ENCODE measurements at places on chromosomes 11 and 22.

DNA sequence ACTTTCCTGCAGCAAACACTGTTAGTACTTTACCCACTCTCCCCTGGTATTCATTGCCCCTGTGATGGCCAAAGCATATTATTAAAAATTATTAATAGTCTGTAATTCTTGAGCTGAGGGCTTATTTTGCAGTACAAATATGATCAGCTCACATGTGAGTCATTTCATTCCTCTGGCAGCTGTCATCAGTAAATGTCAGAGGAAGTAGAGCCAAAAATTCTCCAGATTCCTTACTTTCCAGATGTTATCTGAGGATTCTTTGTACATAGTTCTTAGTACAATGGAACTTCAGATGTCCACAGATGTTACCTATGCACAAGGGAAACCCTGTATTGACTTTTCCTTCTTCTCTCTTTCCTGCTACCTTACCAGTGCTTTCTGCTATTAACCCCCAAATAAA lies 12.5 kb downstream of the OR5B3 start:
- DNase-seq = no peak

GRCh38 chr11:43130616-43131015 lies 181.2 kb upstream of the API5 start:
- DNase-seq = no peak

DNA sequence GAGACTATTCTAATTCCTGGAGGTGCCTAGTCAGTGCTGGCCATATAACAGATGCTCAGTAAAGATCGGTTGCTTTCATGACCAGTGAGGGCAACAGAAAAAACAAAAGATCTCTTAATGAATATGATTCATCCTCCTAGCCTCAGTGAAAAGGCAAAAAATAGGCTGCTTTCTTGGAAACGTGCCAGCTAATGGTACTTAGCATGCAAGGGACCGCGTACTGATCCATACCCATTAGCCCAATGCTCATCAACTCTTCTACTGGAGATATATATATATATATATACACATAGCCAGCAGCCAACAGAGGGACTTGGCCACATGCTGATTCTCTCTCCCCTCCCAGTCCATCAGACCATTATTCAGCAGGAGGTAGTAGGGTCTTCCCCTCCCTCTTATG lies 320.4 kb downstream of the KIRREL3 start:
- DNase-seq = no peak

DNA sequence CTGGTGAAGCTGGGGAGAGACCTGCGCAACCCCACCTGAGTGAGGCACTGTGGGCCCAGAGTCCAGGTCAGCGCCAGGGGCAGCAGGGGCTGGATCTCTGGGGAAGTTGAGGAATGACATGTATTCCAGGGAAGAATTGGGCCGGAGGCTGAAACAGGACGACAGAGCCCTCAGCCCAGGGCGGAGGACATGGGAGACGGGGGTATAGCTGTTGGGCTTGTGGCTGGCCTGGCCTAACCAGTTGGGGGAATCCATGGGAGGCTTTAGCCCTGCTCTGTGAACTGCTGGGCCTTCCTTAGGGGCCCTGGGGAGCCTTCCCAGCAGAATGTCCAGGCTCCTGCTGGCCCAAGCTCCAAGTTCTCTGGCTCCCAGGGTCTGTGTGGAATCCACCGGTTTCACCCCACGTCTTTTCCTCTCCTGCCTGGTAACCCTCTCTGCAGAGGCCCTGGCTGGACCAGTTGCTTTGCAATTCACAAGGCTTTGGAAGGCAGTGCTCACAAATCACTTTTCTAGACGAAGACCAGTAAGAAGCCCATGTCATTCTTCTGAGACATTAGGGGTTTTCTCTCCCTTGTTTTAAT lies 50.4 kb upstream of the KCNQ1OT1 start:
- DNase-seq = no peak

- DNase-seq = no peak
These were observed 4.3 kb upstream of the FLI1 start for GRCh38 chr11:128689591-128689947.

DNA sequence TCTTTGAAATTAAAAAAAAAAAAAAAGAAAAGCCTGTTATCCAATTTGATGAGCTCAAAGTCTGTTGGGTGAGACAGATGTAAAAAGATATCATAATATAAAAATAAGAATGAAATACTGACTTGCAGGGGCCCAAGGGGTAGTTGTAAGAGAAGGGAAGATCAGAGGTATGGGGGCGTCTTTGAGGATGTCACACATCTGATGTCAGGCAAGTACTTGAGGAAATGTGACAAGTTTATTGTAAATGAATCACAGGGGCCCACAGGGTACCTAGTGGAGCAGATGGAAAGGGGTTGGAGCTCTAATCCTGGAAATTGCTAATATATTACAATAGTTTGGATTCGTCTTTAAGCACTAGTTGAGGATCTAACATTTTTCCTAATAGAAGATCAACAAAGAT lies 131.6 kb downstream of the MAML2 start:
- DNase-seq = no peak

GRCh38 chr11:13016415-13016814 lies 7.3 kb downstream of the RASSF10 start:
- no peak for DNase-seq

- DNase-seq = no peak
These were observed 16.3 kb downstream of the SIK3 start for GRCh38 chr11:117081908-117082307.

DNA sequence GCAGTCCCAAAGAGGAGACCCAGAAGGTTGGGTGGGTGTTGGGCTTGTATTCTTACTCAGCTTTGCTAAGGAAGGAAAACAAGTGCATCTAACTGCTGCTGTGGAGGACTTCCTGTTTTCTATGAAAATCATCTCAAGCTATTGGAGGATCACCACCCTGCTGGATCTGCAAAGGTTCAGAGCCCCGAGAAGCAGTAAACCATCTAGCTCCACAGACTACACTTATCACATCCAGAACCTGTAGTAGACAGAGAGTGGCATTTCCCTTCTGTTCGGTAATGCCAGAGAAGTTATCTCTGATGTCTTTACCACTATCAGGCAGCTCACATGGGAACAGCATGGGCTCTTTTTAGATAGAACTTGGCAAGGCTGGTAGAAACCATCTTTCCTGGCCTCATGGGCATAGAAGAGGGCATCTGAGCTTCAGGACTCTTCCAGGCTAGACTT lies 21.7 kb downstream of the KCNJ1 start:
- DNase-seq = no peak

GRCh38 chr11:82786001-82786400 lies 52.3 kb upstream of the FAM181B start:
- DNase-seq = no peak

GRCh38 chr11:43261775-43262174 lies 50.0 kb upstream of the API5 start:
- no peak for DNase-seq

- no peak for DNase-seq
These were observed 50.3 kb downstream of the GRAMD1B start for GRCh38 chr11:123480290-123480815.

DNA sequence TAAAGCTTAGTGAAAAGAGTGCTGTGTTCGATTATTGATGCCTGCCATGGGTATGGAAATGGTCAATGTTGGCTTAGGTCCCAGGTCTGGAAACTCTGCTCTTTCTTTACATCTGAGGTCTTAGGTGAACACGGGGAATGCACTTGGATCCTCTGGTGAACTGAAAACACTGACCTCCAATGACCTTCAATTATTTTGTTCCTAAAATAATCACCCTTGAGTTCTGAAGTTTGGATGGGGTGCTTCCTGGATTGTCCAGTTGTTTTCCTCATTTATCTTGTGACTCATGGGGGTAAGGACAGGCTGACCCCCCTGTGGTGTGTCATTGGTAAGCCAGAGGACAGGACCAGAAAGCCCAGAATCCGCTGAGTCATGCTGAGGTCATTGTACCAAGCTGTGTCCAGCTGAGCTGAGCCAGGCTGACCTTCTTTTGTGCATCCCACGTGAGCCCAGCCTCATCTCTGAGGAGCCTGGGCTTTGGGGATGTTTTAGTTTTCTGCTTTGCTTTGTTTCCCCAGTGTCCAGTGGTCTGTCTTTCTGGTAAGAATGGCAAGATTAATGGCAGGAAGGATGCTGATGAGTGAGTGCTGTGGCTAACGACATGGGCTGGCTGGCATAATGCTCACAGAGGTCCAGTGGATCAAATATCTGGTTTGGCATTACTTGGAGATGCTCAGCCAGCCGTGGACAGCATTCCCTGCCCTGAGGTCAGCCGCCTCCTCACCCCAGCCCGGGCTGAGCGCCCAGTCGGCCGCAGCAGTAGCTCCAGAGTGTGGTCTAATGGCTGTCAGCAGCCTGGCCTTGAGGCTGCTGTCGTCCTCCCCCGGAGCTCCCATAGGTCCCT lies 35.6 kb downstream of the AMPD3 start:
- DNase-seq = no peak

DNA sequence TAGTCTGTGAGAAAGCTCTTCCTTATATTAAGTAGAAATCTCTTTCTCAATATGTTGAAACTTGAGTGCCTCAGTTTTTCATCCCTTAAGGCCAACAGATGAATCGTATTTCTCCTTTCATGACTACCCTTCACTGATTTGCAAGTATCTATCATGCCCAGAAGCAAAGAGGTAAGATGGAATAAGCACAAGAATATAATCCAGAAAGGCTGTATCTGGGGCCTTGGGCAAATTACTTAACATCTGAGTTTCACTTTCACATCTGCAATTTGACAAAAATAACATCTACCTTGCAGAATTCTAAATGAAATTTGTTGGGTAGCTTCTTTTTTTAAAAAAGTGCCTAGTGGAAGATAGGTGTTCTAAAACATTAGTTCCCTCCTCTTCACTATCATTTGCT lies 552.4 kb upstream of the ANO5 start:
- no peak for DNase-seq

DNA sequence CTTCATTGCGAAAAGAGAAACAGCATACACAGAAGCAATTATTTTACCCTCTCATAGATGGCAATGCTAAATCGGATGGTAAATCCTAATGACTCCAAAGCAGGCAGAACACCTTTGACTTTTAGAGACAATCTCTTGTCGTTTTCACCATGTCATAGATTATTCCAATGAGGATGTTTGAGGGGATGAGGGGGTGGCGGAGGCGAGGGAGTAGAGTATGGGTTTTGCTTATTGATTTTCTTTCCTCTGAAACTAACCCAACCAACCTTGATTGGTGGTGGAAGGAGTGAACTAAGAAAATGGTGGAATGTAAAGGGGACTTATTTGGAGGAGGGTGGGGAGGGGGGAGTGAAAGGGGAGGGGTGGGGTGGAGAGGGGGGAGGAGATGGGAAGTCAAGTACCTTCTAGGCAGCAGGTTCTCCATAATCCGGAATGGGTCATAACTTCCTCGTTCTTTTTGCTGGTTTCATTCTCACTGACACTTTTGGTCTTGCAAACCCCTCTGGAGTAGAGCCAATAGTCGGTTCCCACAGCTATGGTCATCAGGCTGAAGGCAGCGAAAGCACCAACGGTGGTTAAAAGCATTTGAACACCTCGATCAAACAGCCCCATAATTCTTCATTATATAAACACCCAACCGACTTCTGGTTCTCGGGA lies 1.5 kb downstream of the CACNG2 start:
- DNase-seq = no peak

DNA sequence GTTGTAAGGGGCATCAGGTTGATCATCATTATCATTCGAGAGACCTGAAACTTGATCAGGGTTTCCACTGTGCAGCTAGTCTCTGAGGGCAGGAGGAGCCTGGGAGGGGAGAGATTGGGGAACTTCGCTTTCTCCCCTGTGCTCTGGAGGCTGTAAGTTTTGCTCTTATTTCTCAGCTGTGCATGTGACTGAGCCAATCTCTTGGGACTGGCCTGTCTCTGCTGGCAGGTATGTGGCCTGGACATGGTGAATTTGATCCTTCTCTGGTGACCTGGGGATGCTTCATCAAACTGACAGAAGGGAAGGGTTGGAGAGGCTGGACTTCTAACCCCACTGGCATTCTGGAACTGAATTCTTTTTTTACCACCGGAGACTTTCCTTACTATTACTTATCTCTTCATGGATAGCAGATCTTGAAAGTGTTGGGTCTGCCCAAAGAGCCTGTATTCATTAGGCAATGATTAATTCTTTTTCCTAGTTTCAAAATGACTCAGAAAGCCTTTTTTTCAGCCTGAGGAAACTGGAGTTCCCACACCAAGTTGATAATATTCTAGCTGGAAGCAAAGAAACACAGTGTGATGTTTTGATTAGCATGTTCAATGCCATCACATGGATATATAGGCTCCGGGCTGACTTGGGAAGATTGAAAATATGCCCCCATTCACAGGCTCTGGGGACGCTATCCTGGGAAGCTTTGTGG lies 36.5 kb downstream of the TSPAN18 start:
- DNase-seq = no peak

DNA sequence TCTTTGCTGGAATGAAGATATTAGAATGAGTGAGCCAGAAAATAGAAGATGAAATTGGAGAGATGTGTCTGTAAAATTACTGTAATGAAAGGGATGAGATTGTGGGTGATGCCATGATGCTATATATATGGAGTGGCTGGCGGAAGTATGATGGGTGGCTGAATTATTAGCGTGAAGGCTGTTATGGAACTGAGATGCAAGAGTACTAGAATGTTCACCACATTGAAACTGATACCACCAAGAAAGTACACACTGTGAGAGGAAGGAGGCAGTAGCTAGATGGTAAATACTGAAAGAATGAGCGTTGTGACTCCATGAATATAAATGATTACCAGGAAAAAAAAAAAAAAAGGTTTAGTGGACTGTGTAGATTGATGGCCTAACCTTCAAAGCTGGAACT lies 411.9 kb downstream of the CNTN5 start:
- DNase-seq = no peak

- DNase-seq = no peak
These were observed 2.3 kb downstream of the MN1 start for GRCh38 chr22:27799015-27799826.

GRCh38 chr11:119175493-119176077 lies 7.1 kb downstream of the NLRX1 start:
- DNase-seq = peak; percentile 54

GRCh38 chr11:87861030-87861429 lies 314.2 kb downstream of the RAB38 start:
- no peak for DNase-seq

DNA sequence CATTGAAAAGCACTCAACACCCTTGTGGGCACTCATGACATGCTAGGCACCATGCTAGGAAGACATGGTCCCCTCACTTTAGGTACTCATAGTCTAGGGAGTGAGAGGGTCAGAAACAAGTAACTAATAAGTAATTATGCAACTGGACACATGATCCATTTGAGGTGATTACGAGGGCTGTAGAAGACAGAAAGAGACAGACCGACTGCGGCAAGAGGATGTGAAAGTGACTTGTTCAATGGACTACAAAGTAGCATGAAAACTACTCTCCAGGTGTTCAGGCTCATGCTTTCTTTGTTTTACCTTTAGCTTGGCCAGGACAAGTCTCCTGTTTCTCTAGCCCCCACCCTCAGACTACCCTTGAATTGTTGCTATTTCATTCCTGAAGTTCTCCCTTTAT lies 310.8 kb upstream of the SORL1-AS1 start:
- no peak for DNase-seq

GRCh38 chr11:120749395-120749794 lies 237.8 kb downstream of the GRIK4 start:
- no peak for DNase-seq

Measured in SHP77 treated with DMSO at 0.1 percent for 48 hours (cell line).